ENCODE measurements at places on chromosomes 12 and 14. TPM values are rescaled to one million over a fixed set of nuclear protein-coding genes. Genes with fewer than 3 reads are reported as not detected.

DNA sequence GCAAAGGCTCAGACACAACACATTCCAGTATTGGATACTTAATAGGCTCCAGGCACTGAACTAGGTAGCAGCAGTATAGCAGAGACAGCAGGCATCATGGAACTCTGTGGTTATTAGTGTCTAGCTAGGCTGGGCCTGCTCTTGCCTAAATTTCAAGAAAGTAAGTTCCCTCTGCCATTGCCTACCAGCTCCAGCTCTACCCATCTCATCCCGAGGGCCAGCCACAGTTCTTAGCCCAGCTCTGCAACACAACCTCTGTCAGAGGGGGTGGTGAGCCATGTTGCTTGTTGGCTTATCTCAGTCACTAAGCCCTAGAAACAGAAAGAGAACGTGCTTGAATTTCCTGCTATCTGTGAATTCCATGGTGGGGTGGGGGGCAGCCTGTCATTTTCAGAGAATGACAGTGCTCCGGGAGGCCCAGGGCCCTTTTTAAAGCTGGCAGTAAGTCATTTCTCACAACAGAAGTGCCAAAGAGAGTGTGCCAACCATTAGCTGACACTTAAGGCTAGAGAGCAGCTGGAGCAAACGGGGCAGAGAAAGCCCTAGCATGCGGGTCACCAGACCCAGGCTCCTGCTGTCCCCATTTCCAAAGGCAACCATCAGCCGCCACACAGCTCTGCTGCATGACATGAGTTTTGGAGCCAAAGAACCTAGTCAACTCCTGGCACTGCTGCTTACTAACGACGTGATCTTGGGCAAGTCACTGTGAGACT, 105.9 kb downstream of the PRMT8 start:
- no peak overlapping the region for H3K27ac ChIP-seq
- no peaks in the 10 kb centered on the region for H3K36me3 ChIP-seq
- no peak for DNase-seq
- no peak overlapping the region for H3K4me3 ChIP-seq

- no peak overlapping the region for H3K27ac ChIP-seq
- H3K4me3 ChIP-seq = no peak overlapping the region
- DNase-seq = no peak
Observed at GRCh38 chr14:61388976-61389576, 67.7 kb downstream of the PRKCH start.

Gene MGAT4C
- total RNA-seq = 9.5 TPM

- no peak overlapping the region for H3K4me3 ChIP-seq
- DNase-seq = no peak
- H3K4me1 ChIP-seq = no peaks in the 10 kb centered on the region
- H3K27me3 ChIP-seq = no peaks in the 10 kb centered on the region
- H3K27ac ChIP-seq = no peak overlapping the region
- peaks cover 15% of the 10 kb centered on the region for H3K36me3 ChIP-seq
Observed at GRCh38 chr14:69226736-69227135, 33.2 kb upstream of the GALNT16 start.

DNA sequence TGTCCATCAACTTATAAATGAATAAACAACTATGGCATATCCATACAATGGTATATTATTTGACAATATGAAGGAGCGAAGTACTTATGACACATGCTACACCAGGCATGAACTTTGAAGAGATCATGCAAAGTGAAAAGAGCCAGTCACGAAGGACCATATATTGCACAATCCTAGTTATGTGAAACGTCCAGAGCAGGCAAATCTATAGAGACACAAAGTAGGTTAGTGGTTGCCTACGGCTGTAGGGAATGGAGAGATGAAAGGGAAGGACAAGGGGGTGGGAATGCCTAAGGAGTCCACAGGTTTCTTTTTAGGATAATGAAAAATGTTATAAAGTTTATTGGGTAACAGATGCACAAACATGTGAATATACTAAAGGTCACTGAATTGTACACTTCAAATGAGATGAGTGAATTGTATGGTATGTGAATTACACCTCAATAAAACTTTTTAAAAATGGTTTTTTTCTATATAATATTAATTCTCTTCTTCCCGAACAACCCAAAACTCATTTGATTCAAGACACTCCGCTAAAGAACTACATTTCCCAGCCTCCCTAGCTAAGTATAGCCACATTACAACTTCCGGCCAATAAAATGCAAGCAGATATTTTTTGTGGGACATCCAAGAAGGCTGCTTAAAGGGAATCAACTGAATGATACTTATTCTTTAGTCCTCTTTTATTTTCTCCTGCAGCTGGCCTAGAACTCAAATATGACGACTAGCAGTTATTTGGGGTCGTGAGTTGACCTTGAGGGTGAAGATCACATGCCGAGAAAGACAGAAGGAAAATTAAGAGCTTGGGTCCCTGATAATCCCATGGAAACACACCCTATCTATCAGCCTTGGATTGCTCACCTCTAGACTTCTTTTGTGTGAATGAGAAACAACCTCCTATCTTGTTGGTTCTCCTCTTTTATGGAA, 187.2 kb downstream of the TTC8 start:
- no peak overlapping the region for H3K4me3 ChIP-seq
- H3K4me1 ChIP-seq = no peaks in the 10 kb centered on the region
- no peak for DNase-seq
- H3K27me3 ChIP-seq = no peaks in the 10 kb centered on the region

DNA sequence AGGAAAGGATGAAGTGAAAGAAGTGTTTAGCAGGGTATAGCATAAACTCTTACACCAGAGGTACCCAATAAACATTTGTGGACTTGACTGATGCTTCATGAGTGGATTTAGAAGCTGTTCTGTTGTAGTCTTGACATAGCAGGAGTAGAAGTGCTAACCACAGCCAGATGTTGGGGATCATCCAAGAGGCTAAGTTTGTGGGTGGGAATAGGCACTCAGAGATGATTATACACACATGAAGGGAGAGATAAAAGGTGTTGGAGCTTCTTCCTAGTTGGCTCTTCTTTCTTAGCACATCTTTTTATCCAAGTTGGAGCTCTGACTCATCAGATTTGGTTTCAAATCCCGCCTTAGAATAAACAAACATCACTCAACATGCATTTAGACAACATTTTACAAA, 166.7 kb upstream of the E2F7 start:
- no peak overlapping the region for H3K4me3 ChIP-seq
- DNase-seq = no peak
- no peak overlapping the region for H3K27ac ChIP-seq
- no peaks in the 10 kb centered on the region for H3K36me3 ChIP-seq
- peaks cover 5% of the 10 kb centered on the region for H3K4me1 ChIP-seq

DNA sequence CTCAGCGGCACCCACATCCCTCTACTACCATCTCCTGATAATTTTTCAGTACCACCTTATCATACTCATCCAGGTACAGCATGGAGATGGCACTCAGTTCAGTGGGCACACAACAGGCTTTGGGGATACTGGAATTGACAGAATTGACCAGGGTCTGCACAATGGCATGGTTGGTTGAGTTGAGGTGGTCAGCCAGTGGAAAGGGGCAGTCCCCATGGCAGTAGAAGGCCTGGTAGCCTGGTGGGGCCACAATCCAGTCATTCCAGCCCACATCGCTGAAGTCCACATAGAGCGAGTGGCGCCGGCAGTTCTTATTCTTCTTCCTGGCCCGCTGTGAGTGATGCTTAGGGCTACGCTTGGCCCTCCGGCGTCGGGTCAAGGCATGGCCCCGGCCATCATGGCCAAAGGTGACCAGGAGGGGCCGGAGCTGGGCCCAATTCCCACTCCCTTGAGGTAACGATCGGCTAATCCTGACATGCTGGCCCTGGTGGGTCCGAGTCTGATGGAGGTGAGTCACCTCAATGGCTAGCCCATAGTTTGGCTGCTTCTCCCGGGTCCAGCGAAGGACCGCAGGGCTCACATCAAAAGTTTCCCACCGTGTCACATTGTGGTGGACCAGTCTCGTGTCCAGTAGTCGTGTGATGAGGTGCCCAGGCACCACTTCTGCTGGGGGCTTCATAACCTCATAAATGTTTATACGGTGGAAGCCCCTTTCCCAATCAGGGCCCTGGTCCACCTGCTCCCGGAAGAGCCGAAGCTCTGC, 6.4 kb downstream of the BMP4 start:
- peaks cover 88% of the 10 kb centered on the region for H3K27me3 ChIP-seq
- H3K27ac ChIP-seq = no peak overlapping the region
- no peak for DNase-seq
- peaks cover 3% of the 10 kb centered on the region for H3K36me3 ChIP-seq
- H3K4me3 ChIP-seq = no peak overlapping the region

- no peak overlapping the region for H3K4me3 ChIP-seq
- peaks cover 14% of the 10 kb centered on the region for H3K4me1 ChIP-seq
- H3K27ac ChIP-seq = no peak overlapping the region
- peaks cover 2% of the 10 kb centered on the region for H3K27me3 ChIP-seq
Observed at GRCh38 chr14:54809767-54810166, 92.9 kb downstream of the GCH1 start.

DNA sequence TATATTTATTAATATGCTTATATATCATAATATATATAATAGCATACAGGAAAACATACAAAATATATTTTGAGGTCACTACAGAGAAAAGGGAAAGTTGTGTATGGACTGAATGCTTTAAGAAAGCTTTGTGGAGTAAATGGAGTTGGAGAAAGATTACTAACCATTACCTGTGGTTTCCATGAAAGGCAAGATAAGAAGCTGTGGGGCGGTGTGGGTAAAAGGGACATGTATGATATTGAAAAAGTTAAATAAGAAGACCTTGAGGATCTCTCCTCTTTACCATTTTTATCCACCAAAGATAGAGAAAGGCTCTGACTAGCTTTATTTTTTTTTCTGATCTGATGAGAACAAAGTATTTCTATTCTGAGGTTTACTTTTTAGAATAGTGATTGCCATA, 404.4 kb downstream of the TRHDE start:
- H3K36me3 ChIP-seq = no peaks in the 10 kb centered on the region
- H3K4me3 ChIP-seq = no peak overlapping the region
- no peak for DNase-seq
- no peaks in the 10 kb centered on the region for H3K4me1 ChIP-seq
- no peaks in the 10 kb centered on the region for H3K27me3 ChIP-seq

DNA sequence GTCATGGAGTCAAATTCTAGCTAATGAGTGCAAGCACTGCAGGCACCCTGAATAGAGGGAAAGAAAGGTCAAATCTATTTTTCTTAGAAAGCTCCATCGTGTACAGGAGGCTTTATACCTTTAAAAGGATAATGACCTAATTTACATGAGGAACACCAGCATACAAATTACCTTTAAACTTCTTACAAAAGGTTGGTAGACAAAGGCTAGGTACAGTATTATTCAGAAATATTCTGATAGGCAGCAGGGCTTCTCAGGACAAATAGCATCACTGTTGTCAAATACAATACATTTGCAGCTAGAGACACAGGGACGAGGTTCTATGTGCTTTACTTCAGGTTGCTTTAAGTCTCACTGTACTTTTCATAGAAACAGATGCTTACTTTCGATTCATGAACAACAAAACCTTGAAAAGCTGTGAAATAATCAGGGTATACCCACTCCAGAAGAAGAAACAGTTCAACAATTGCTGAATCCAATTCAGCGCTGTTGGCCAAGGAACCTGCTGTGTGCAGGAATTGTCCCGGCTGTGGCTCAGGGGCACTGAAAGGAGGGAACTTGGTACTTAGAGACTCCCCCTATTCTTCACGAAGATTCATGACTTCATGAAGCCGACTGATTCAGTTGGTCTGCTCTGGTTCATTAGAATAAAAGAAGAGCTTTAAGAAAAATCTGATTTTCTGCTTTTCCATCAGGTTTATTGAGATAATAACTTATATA, 252.9 kb downstream of the PRKD1 start:
- H3K4me1 ChIP-seq = no peaks in the 10 kb centered on the region
- DNase-seq = no peak
- H3K27ac ChIP-seq = no peak overlapping the region

GRCh38 chr12:50985322-50985721, 33.0 kb downstream of the HIGD1C start:
- no peak overlapping the region for H3K27ac ChIP-seq
- peaks cover 11% of the 10 kb centered on the region for H3K36me3 ChIP-seq
- H3K27me3 ChIP-seq = no peaks in the 10 kb centered on the region
- no peak overlapping the region for H3K4me3 ChIP-seq

Gene PIP4K2C
- total RNA-seq = 19.9 TPM

Gene SLCO1B1
- total RNA-seq = 0.06 TPM

DNA sequence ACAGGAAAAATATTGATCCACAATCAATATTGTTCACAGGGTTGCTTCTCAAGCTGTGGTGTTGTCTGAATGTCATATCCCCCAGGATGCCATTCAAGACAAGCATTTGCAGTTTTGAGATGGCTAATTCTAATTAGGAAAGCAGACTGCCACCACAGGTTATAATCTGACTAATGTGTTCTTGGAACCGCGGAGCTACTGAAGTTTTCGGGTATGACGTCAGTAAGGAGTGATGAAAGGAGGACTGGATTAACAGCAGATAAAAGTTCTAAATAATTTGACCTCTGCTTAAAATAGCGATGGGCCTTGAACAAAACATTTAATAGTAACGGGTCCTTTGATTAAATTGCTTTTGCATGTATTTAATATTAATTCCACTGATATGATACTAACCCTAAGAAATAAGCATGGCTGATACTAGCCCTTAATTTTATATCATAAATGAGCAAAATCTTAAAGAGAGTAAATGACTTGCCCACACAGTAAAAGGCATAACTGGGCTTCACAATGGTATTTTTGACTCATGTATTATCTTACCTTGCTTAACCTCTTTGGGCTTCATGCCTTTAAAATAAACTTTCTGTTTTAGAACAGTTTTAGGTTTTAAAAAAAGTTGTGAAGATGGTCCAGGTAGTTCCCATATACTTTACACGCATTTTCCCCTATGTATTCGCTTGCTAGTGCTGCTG, 50.3 kb downstream of the TSHR start:
- H3K36me3 ChIP-seq = no peaks in the 10 kb centered on the region
- no peaks in the 10 kb centered on the region for H3K4me1 ChIP-seq
- no peak overlapping the region for H3K27ac ChIP-seq
- no peak overlapping the region for H3K4me3 ChIP-seq

DNA sequence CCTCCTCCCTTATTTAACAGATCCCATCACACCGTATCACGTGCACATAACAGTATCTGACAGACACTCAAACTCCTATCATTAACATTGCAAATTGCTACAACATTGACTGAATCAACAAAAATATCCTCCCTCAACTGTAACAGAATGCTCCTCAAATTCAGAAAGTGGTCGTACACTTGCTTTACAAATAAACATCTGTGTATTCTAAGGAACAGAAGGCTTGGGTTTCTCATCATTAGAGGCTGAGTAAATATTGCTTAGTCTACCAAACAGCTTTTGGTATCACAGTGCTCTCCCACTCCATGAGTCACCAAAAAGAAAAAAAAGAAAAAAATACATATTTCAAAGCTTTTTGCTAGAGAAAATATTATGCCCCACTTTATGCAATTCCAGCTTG, 23.9 kb downstream of the FERMT2 start:
- H3K4me3 ChIP-seq = no peak overlapping the region
- H3K27me3 ChIP-seq = no peaks in the 10 kb centered on the region
- H3K27ac ChIP-seq = no peak overlapping the region
- no peaks in the 10 kb centered on the region for H3K36me3 ChIP-seq
- no peaks in the 10 kb centered on the region for H3K4me1 ChIP-seq

Gene BIN2
- 5.6 TPM for total RNA-seq

Gene IL23A
- not detected for total RNA-seq

- no peak overlapping the region for H3K4me3 ChIP-seq
- no peak overlapping the region for H3K27ac ChIP-seq
- no peak for DNase-seq
- H3K4me1 ChIP-seq = no peaks in the 10 kb centered on the region
- H3K27me3 ChIP-seq = no peaks in the 10 kb centered on the region
Observed at GRCh38 chr12:62977418-62977817, 42.5 kb upstream of the PPM1H start.
